Activated B cell treated with CpG ODN at 0.5 μM for 24 hours (primary cell): ENCODE measurements at places on chromosomes 12 and 14.

- no peak for DNase-seq
Measured at GRCh38 chr12:67720351-67720856, 71.9 kb downstream of the DYRK2 start.

DNA sequence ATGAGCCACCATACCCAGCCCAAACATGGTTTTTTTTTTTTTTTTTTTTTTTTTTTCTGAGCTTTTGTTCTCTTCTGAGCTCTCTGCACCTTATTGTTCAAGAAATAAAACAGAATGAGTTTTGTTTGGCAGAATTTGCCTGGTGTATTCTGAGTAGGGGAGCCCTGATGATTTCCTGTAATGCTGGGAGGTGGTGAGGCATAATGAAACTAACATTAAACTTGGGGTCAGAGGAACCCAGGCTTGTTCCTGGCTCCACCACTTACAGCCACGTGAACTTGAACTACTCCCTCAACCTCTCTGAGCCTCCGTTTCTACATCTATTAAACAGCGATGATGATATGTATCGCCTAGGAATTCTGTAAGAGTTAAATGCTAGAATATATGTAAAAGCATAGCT lies 276.3 kb upstream of the CRY1 start:
- DNase-seq, result no peak

DNA sequence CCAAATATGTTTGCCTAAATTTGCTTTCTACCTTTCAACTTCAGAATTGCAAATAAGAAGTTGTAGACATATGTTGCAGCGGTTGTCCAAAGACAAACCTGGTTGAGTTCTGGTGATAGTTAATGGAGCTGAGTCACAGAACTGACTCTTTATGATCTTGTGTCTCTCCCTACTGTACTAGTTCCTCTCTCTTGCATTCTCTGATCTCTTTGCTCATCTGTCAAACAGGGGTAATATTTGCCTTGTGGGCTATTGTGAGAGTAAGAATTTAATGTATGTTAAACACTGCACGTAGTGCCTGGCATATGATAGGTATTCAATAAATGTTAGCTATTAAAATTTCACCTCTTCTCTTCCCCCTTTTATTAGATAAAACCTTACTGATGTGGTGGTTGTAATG lies 283.5 kb upstream of the RGS6 start:
- no peak for DNase-seq

GRCh38 chr12:94637390-94638113 lies 12.8 kb downstream of the TMCC3 start:
- DNase-seq, result no peak

- DNase-seq, result no peak
Measured at GRCh38 chr12:106144847-106145246, 6.1 kb upstream of the NUAK1 start.

DNA sequence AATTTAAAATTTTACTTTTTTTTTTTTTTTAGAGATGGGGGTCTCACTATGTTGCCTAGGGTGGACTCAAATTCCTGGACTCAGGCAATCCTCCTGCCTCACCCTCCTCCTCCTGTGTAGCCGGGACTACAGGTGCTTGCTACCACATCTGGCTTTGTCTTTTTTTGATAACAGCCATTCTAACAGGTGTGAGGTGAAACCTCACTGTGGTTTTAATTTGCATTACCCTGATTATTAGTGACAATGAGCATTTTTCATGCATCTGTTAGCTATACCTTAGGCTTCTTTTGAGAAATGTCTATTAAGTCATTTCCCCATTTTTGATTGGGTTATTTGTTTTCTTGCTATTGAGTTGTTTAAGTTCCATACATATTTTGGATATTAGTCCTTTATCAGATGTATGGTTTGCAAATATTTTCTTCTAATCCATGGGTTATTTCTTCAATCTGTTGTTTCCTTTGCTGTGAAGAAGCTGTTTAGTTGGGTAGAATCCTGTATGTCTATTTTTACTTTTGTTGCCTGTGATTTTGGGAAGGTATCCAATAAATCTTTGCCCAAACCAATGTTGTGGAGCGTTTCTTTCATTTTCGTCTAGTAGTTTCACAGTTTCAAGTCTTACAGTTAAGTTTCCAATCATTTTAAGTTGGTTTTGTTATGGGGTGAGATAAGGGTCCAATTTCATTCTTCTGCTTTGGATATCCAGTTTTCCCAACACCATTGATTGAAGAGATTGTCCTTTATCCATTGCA lies 86.1 kb downstream of the MYF5 start:
- DNase-seq, result no peak

DNA sequence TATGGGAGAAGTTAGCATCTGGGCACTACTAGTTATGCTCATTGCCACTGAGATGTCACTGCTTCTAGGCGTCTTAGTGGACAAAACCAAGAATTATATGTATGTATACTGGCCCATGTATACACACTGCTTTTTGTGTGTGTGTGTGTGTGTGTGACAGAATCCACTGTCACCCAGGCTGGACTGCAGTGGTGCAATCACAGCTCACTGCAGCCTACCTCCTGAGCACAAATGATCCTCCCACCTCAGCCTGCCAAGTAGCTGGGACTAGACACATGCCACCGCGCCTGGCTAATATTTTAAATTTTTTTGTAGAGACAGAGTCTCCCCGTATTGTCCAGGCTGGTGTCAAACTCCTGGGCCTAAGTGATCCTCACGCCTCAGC lies 25.2 kb downstream of the LIMA1 start:
- DNase-seq, result no peak

GRCh38 chr14:100589760-100590469 lies 2.7 kb upstream of the BEGAIN start:
- DNase-seq, result no peak

GRCh38 chr14:79530555-79530954 lies 680.7 kb downstream of the DIO2 start:
- DNase-seq, result no peak

DNA sequence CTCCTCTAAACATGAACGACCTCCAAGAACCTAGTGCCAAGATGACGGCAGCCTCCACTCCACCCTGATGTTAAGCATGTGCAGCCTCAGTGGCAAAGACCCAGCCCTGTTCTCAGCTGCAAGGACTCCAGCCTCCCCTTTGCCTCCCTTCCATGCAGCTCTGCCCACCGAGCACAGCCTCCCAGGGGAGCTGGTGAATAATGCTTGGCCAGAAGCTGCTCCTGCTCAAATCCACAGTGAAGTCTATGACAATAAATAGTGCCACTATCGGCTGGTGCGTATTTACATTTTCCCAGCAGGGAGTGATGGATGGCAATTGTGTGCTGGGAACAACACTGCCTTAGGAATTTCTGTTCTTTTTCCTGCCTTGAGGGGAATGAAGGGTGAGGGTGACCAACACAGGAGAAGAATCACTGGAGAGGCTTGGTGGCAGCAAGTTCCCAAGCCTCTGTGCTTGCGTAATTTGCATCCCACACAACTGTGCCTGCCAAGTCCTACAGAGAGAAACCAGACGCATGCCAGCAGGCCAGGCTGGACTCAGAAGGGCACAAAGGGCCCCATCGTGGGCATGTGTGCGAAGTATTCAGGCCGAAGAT lies 29.9 kb upstream of the TC2N start:
- no peak for DNase-seq

- DNase-seq, result no peak
Measured at GRCh38 chr12:11718768-11719253, 69.3 kb downstream of the ETV6 start.

DNA sequence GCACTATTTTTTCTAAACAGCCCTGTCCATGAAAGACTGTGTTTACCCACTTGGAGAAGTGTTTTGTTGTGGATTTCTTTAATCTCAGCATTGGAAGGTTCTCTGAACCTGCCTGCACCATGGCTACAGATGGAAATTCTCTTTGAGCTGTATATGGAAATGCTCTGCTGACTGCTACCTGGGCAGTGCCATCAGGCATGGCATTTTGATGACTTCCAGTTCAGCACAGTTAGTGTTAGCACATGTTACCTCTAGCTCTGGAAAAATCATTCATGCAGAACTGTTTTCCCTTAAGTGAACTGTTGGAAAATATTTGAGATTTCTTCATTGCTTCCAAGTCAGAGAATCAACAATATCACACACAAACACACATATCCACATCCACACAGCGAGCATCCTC lies 52.6 kb upstream of the RIC8B start:
- no peak for DNase-seq
